ENCODE measurements at places on chromosomes 7 and 10. TPM values are rescaled to one million over a fixed set of nuclear protein-coding genes. Genes with fewer than 3 reads are reported as not detected.

DNA sequence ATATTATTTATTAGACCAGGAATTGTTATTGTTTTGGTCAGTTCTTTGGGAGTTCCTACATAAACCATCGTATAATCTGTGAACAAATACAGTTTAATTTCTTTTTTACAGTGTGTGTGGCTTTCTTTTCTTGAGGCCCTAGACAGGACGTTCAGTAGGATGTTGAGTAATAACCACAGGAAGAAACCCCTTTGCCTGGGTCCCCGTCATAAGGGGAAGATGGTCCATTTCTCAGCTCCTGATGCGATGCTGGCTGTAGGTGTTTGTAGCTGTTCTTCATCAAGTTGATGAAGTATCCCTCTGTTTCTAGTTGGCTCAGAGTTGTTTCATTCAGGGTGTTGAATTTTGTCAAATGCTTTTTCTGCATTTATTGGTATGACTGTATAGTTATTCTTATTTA, 219.7 kb upstream of the ADARB2 start:
- no peak for DNase-seq

ADRA2A gene
- polyA plus RNA-seq = 20.0 TPM

- no peak for DNase-seq
Measured at GRCh38 chr7:159033956-159034355, 110.7 kb downstream of the VIPR2 start.

GRCh38 chr10:59181668-59182067, 5.2 kb downstream of the PHYHIPL start:
- no peak for DNase-seq

GRCh38 chr10:35770817-35771355, 128.8 kb upstream of the FZD8 start:
- DNase-seq = no peak

GRCh38 chr10:37634351-37634880, 223.0 kb downstream of the ZNF248 start:
- no peak for DNase-seq

DNA sequence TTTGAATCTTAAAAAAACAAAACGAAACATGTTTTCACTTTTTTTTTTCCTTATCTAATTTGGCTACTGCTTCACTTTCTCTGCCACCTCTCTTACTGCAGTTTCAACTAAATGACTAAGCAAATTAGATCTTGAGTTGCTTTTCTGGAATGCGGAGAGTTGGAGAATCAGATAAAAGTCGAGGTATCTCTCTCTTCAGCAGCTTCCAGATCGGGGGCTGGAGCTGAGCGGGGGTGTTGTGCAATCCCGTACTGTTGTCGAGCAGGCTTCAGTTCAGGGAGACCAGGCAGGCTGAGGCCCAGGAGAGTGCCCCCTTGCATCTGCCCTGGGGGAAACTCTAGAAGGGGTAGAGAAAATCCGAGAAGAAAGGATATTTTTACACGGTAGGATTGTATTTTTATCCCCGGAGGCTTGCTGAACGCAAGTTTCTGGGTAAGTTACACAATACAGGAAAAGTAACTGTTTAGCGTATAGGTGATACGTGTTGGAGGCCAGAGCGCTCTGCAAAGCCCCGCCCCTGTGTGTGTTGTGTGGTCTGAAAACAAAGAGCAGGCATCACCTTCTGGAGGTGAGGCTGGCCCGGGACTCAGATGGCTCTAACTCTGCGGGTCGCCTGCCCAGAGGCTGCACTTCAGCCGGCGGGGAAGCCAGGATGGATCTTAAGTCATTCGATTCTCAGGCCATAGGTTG, 116.6 kb downstream of the KLF6 start:
- DNase-seq = no peak

MINDY3 gene
- 26.1 TPM for polyA plus RNA-seq

EN2 gene
- polyA plus RNA-seq = 0.15 TPM

DNA sequence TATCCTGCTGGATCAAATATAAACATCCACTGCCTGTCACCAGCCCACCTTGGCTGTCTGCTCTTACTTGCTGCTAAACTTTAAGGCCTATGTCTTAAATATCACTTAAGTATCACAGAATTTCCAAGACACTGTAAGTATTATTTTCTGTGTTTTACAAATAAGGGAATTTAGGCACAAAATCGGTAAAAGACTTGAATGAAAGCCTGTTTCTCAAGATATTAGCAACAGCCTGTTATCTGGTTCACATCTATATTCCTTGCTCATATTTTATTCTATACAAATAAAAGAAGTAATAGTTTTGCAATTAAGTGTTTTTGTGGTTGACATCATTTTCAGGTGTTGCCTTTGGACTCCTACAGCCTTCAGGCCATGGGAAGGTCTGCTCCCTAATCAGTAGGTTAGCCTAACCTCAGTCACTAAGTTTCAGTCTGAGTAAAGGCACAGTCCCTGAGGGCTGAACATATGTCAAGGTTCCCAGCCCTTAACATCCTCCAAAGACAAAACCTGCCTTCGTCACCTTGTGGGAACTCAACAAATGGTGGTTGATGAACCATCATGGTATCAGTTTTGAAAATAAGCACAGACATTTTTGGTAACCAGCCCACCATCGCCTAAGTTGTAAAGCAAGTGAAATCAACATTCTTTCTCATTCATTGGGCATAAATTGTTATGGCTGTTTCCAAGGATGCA, 127.1 kb downstream of the CREB5 start:
- DNase-seq = no peak

- DNase-seq = no peak
Measured at GRCh38 chr7:23426876-23427275, 43.4 kb downstream of the IGF2BP3 start.

PON1 gene
- polyA plus RNA-seq = 0.83 TPM

FOXL3 gene
- polyA plus RNA-seq = not detected
